ENCODE measurements at places on chromosomes 16 and 17. TPM values are rescaled to one million over a fixed set of nuclear protein-coding genes. Genes with fewer than 3 reads are reported as not detected.

GRCh38 chr17:20266806-20267458 is 200.4 kb downstream of the LGALS9B start:
- H3K27ac ChIP-seq: no peak overlapping the region
- peaks cover 19% of the 10 kb centered on the region for H3K36me3 ChIP-seq
- H3K4me1 ChIP-seq: peaks cover 29% of the 10 kb centered on the region

- peak overlapping the region; percentile 100 for H3K27ac ChIP-seq
- peak; percentile 16 for DNase-seq
- peak overlapping the region; percentile 99 for H3K4me3 ChIP-seq
- H3K4me1 ChIP-seq: peaks cover 11% of the 10 kb centered on the region
Measured at GRCh38 chr16:58628845-58629732, 537 bp downstream of the CNOT1 start.

DNA sequence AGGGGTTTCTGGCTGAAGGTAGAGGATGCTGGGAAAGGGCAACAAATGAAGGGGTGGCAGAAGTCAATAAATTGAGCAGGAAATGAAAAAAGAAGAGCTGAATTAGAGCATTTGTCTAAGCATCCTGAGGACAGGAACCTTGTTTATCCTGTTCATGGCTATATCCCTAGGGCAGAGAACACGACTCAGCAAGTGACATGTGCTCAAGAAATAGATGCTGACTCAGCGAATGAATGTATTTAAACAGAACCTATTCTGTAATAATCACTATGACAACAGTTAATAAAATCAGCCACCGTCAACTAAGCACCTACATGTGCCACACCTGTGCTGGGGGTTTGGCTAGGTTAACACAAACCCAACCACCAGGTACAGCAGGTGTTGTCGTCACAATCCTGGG is 80.3 kb downstream of the CDK5R1 start:
- H3K4me1 ChIP-seq: peaks cover 10% of the 10 kb centered on the region
- no peaks in the 10 kb centered on the region for H3K36me3 ChIP-seq
- no peak overlapping the region for H3K4me3 ChIP-seq
- no peak overlapping the region for H3K27ac ChIP-seq
- H3K27me3 ChIP-seq: no peaks in the 10 kb centered on the region

- H3K27ac ChIP-seq: no peak overlapping the region
- H3K4me1 ChIP-seq: peaks cover 74% of the 10 kb centered on the region
- H3K4me3 ChIP-seq: no peak overlapping the region
- H3K27me3 ChIP-seq: no peaks in the 10 kb centered on the region
- H3K36me3 ChIP-seq: no peaks in the 10 kb centered on the region
Measured at GRCh38 chr17:40072040-40072734, 9.4 kb downstream of the THRA start.

DNA sequence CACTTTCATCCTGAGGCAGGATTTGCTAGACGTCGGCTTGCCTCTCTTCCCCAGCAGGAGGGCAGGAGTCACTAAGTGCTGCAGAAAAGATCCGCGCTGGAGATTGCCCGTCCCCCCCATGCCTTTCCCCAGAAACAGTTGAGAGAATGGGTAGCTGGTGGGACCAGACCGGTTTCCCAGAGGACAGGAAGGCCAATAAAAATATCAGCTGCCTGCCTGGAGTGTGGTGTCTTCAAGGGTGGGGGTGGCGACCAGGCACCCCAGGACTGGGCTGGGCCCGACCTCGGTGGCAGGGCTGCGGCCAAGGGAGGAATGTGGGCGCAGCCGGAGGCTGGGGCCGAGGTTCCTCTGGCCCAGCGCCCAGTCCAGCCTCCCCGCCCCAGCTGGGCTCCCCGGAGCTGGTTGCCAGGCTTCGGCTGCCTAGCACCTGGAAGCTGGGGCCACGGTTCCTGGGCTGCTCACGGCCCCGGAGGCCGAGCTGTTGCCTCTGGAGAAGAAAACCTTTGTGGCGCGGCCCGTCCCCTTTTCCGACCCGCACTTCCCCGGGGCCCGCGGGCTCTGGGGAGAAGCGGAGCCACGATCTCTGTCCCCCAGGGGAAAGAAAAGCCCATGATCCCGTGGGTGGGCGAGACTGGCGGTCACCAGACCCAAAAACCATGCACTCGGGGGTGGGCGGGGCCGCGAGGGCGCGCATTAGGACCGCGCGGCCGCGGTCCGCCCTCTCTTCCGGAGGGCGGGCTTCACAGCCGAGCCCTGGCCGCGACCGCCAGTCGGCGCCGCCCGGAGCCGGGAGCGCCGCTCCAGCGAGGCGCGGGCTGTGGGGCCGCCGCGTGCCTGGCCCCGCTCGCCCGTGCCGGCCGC is at the start of gene TRAF4:
TRAF4 (plus strand) TSS at position 769 of the 861 bp plus-strand sequence. CDS start 102 bp downstream, outside the sequence.
- peaks cover 39% of the 10 kb centered on the region for H3K4me1 ChIP-seq
- H3K4me3 ChIP-seq: peak within 1 kb of the TSS; percentile 88
- peaks cover 28% of the 10 kb centered on the region for H3K36me3 ChIP-seq
- peak; percentile 83 for DNase-seq
- peak within 1 kb of the TSS; percentile 94 for H3K27ac ChIP-seq

DNA sequence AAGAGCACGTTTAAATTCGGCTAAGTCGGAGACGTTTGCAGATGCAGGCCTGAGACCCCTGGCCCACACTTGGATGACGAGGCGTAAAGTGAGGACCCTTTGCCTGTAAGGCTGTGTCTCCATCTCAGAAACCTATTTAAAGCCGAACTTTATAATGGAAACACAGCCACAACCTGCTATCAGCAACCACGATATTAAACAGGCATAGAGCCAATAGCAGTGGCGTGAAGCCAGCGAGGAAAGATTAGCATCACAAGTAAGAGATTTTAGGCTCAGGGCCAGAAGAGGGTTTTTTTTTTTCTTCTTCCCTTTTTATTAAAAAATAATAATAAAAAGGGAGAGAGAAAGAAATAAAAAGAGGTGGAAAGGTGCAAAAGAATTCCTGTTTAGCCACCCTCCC is 111.3 kb upstream of the NOL11 start:
- H3K27me3 ChIP-seq: no peaks in the 10 kb centered on the region
- H3K4me3 ChIP-seq: no peak overlapping the region
- peak overlapping the region; percentile 34 for H3K27ac ChIP-seq
- DNase-seq: no peak
- H3K4me1 ChIP-seq: peaks cover 14% of the 10 kb centered on the region
- H3K36me3 ChIP-seq: no peaks in the 10 kb centered on the region

DNA sequence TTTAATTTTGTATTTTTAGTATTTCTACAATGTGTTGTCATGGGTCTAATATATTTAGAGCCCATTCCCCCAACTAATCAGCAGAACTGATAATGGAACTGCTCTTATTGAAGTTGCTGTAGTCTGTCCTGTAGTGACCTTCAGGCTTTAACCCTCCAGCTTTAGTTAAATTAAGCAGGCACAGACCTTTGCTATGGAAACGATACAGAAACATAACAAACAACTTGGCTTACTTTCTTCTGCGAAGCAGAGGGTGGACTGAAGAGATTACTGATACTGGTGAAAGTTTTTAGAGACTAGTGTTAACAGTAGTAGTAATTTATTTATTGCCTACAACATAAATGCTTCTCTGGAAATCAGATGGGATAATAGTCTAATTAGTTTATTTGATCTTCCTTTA is 61.4 kb downstream of the NFATC3 start:
- DNase-seq: no peak
- H3K27me3 ChIP-seq: no peaks in the 10 kb centered on the region
- H3K4me1 ChIP-seq: no peaks in the 10 kb centered on the region
- no peak overlapping the region for H3K4me3 ChIP-seq
- no peaks in the 10 kb centered on the region for H3K36me3 ChIP-seq

GRCh38 chr17:6523330-6523729 is 33.0 kb downstream of the PITPNM3 start:
- H3K4me1 ChIP-seq: peaks cover 7% of the 10 kb centered on the region
- H3K36me3 ChIP-seq: peaks cover 5% of the 10 kb centered on the region
- no peaks in the 10 kb centered on the region for H3K27me3 ChIP-seq
- no peak for DNase-seq
- H3K27ac ChIP-seq: no peak overlapping the region

GRCh38 chr16:83779886-83780285 is 27.9 kb upstream of the HSBP1 start:
- H3K4me1 ChIP-seq: peaks cover 5% of the 10 kb centered on the region
- no peak overlapping the region for H3K27ac ChIP-seq
- no peaks in the 10 kb centered on the region for H3K27me3 ChIP-seq
- H3K4me3 ChIP-seq: no peak overlapping the region
- no peaks in the 10 kb centered on the region for H3K36me3 ChIP-seq

GRCh38 chr16:67403976-67404555 is 10.8 kb upstream of the TPPP3 start:
- H3K36me3 ChIP-seq: no peaks in the 10 kb centered on the region
- H3K4me1 ChIP-seq: peaks cover 36% of the 10 kb centered on the region
- no peak overlapping the region for H3K27ac ChIP-seq
- no peak for DNase-seq
- no peak overlapping the region for H3K4me3 ChIP-seq

DNA sequence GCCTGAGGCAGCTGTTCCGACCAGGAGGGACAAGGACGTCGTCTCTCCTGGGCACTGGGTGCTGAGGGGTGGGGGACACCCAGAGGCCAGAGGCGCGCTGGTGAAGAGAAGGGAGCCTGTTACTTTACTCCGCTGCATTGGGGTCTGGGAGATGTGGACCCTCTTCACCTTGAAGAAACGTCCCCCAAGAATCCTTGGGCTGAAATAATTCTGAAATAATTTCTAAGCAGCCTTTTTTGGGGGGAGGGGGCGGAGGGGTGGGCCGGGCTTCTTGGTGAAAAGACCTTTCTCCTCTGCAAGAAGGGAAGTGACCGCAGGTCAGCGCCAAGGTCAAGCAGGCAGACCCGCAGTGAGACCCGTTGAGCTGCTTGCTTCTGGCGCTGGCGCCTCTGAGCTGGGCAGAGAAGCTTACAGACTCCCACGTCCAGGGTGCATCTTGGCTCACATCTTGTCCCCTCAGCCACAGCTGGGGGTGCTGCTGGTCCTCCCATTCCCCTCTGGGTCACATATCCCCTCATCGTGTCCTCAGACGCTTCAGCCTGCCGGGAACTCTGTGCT is 1.1 kb downstream of the SYT17 start:
- DNase-seq: no peak
- peaks cover 19% of the 10 kb centered on the region for H3K27me3 ChIP-seq
- H3K27ac ChIP-seq: no peak overlapping the region
- peak overlapping the region; percentile 60 for H3K4me3 ChIP-seq
- H3K4me1 ChIP-seq: peaks cover 14% of the 10 kb centered on the region

- no peak overlapping the region for H3K27ac ChIP-seq
- H3K4me1 ChIP-seq: peaks cover 26% of the 10 kb centered on the region
Measured at GRCh38 chr17:38728290-38728831, 1.8 kb upstream of the CISD3 start.

GRCh38 chr17:15266325-15267125 is 1.4 kb upstream of the PMP22 start:
- H3K27me3 ChIP-seq: peaks cover 59% of the 10 kb centered on the region
- H3K27ac ChIP-seq: no peak overlapping the region
- H3K4me3 ChIP-seq: no peak overlapping the region
- no peaks in the 10 kb centered on the region for H3K36me3 ChIP-seq

DNA sequence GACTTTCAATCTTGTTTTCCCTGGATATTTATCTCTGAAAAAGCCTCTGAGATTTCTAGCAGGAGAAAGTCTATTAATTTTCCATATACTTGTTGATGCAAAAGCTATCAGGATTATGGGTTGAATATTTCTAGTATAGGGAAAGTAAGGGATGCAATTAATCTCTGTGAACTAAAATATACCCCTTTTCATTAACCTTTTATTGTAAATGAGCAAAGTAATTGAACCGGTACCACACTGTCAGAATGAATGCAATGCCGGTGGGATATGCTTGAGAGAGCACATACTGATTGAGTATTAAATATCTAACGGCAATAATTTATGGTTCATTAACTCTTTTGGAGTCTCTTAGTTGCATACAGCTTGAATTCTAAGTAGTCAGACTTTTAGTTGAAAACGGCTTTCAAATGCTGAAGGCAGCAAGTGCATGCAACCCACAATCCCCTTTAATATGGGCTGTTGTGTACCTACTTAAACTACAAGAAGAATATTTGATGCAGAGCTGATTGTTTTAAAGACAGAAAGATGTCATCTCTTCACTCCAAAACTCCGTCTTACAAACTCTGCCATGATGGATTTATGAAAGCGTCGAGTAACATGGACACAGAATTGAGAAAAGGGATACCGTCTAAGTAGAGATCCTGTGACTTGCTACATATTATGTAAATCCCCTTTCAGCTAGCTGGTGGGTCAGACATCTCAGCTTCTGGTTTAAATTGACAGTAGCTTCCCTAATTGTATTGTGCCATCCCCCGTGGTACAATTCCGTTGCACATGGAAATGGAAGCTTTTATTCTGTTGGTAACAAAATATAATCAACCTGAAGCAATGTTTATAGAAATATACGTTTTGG is 141.3 kb upstream of the CDH8 start:
- no peaks in the 10 kb centered on the region for H3K27me3 ChIP-seq
- H3K4me3 ChIP-seq: no peak overlapping the region
- H3K27ac ChIP-seq: no peak overlapping the region
- H3K4me1 ChIP-seq: no peaks in the 10 kb centered on the region
- no peaks in the 10 kb centered on the region for H3K36me3 ChIP-seq
- DNase-seq: no peak

DNA sequence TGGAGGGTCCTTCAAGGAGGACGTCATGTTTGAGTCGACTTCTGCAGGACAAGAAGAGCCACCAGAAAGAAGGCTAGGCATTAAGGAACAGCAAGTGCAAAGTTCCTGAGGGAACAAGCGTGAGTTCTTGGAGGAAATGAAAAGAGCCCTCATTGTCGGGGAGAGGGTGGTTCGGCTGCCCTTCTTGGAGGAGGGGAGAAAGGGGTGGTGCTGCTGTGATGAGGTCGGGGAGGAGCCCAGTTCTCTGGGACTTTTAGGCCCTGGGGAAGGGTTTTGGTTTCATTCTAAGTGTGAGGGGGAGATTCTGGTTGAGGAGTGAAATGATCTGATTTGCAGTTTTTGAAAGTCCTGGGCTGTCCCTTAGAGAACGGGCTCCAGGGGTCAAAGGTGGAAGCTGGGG is 4.1 kb downstream of the BICDL2 start:
- no peak for DNase-seq
- peaks cover 3% of the 10 kb centered on the region for H3K27me3 ChIP-seq
- H3K36me3 ChIP-seq: 0 out of 2 replicates have a peak, but pooled peaks cover 5% of the 10 kb centered on the region
- H3K4me1 ChIP-seq: peaks cover 31% of the 10 kb centered on the region
- peak overlapping the region; percentile 6 for H3K27ac ChIP-seq

Gene ZNF423
- total RNA-seq: 37.6 TPM

Gene BPTF
- total RNA-seq: 177 TPM

Gene SHISA9
- total RNA-seq: 38.8 TPM

Gene MYCBPAP
- 6.6 TPM for total RNA-seq

Gene MT1E
- total RNA-seq: 92.7 TPM

Gene PRKCB
- 11.3 TPM for total RNA-seq

Gene FBXO31
- 22.6 TPM for total RNA-seq

Gene TNFRSF17
- 0.18 TPM for total RNA-seq

Gene HSD17B1
- 1.5 TPM for total RNA-seq
